NCI-H1092 (cell line): ENCODE measurements at places on chromosomes 2 and 18.

DNA sequence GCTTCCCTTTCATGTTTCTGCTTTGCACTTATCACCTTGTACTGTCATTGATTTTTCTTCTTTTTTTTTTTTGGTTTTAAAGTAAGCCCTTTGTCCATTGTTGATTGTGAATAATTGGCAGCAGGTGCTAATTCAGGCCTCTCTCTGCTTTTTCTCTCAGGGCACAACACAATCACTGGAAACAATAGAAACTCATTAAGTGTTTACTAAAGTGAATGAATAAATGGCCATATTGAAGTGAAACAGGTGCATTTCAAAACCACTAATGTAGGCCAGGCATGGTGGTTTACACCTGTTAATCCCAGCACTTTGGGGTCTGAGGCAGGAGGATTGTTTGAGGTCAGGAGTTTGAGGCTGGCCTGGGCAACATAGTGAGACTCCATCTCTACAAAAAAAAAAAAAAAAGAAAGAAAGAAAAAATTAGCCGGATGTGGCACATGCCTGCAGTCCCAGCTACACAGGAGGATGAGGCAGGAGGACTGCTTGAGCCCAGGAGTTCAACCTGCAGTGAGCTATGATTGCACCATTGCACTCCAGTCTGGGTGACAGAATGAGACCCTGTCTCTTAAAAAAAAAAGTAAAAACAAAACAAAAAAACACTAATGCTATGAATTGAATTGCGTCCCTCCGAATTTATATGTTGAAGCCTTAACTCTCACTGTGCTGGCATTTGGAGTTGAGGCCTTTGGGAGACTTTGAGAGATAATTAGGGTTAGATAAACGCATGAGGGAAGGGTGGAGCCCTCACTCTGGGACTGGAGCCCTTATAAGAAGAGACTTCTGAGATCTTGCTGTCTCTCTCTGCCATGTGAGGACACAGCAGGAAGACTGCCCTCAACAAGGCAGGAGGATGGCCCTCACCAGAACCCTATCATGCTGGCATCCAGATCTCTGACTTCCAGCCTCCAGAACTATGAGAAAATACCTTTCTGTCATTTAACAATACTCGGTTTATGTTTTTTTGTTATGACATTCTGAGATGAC is 19.9 kb downstream of the SLC38A11 start:
- DNase-seq, result peak; percentile 70

DNA sequence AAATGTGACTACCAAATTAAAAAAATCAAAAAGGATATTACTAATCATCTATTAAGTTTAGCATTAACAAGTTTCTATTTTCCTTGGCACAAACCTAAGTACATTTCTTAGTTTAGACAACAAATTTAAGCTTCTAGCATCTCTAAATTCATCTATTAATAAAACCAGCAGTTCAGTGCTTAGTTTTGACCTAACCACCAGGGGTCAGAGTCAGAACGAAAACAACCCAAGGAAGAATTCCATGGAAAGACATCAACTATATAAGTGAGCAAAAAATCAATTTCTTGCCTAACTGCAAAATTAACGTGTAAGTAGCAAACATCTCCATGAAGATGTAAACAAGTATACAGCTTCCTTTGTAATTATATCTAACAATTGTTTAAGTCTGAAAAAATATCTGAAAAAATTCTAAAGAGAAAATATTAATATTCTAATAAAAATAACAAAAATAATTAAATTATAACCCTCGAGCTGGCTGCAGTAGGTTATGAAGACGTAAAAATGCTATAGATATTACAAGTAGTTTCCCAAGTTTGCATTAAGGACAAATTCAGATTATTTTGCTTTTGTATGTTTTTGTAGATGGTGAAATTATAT is 83.7 kb downstream of the CERKL start:
- no peak for DNase-seq

- DNase-seq, result no peak
Measured at GRCh38 chr2:84972932-84973331, 2.0 kb downstream of the KCMF1 start.

DNA sequence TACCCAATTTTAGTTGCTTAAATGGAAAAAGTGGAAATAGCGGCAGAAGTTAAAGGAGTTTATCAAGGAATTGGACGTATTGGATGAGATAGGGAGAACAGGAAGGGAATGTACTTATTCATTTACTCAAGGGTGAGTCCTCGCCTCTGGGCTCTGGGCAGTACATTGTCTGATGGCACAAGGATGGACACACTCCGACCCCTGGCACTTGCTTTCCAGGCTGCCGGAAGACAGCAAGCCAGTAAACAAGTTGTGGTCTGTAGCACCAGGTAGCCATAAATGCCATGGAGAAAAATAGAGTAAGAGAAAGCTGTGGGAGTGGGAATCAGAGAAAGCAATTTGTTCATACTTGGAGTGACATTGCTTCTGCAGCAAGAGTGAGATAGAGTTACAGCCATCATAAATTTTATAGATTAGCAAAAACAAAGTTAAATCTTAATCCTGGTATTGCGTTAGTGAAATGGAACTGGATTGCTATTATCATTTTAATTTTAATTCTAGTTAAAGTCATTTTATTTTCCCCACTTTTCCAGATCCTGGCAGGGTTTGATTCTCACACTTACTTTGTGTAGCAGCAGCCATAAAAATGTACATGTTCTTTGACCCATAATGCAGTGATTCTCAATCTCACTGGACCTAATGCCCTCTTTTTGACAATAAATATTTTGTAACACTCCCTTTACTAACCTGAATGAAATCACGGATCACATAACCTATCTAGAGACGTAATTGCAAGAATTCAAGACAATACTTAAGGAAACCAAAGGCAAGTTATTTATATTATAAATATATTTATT is 135.8 kb upstream of the BCL2L11 start:
- DNase-seq, result no peak
